ENCODE measurements at places on chromosomes 16 and 17.

- no peak for DNase-seq
Measured at GRCh38 chr17:56781906-56782305, 51.8 kb downstream of the C17orf67 start.

- DNase-seq: no peak
Measured at GRCh38 chr17:55659661-55660060, 63.0 kb downstream of the TMEM100 start.

DNA sequence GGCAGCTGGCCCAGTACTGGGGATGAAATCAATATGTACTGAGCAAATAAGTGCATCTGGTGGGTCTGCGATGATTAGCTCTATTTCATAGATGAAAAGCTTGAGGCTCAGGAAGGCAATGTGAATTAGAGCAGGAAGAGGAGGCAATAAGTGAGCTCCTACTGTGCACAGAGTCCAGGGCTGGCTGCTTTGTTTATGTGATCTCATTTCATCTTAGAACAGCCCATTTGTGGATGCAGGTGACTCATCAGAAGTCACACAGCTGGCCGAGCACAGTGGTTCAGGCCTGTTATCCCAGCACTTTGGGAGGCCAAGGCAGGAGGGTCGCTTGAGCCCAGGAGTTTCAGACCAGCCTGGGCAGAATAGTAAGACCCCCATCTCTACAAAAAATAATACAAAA lies 7.1 kb downstream of the TMEM114 start:
- no peak for DNase-seq

DNA sequence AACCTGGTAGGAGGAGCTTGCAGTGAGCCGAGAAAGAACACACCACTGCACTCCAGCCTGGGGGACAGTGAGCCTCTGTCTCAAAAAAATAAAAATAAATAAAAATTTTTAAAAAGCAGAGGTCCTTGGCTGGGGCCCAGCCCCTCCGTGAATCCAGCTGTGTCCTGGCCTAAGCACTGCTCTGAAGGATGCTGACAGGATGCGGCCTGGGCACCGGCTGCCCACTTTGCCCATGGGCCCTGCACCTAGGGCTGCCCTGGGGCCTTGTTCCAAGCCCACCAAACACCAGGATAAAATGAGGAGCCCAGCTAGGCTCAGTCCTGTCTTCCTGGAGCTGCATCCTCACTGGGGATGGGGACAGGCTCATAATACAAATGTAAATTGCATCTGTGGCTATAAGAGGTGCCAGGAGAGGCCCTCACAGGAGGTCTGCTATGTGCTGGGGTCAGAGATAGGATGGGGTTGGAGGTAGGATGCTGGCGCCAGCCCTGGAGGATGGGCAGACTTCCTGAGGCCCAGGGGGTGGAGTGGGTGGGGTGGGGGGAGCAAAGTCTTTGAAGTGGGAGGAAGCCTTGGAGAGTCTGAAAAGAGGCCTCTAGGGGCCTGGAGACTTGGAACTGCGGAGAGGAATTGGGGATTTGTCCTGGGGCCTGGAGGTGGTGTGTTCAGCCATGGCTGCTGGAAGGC lies 6.2 kb downstream of the C16orf89 start:
- DNase-seq: no peak

Data from mesothelial cell of epicardium (in vitro differentiated cells).